ENCODE measurements at places on chromosomes 3 and 15.

GRCh38 chr3:139572847-139573672 lies 33.5 kb upstream of the RBP1 start:
- DNase-seq: no peak

DNA sequence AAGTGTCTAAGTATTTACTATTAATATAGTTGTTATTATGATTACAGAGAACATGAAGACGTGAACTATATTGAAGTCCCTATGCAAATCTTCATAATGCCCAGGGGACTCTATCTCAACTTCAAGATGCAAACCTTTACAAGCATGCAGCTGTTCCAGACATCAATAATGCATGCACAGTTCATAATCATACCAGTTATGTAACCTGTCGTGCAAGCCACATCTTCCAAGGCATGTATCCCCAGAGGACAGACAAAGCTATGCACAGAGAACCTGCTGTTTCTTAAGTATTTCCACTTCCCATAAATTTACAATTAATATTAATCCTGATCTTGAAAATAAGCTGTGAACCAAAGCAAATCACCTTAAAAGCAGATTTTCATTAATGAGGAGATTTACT lies 534.1 kb downstream of the TUSC7 start:
- DNase-seq: no peak

DNA sequence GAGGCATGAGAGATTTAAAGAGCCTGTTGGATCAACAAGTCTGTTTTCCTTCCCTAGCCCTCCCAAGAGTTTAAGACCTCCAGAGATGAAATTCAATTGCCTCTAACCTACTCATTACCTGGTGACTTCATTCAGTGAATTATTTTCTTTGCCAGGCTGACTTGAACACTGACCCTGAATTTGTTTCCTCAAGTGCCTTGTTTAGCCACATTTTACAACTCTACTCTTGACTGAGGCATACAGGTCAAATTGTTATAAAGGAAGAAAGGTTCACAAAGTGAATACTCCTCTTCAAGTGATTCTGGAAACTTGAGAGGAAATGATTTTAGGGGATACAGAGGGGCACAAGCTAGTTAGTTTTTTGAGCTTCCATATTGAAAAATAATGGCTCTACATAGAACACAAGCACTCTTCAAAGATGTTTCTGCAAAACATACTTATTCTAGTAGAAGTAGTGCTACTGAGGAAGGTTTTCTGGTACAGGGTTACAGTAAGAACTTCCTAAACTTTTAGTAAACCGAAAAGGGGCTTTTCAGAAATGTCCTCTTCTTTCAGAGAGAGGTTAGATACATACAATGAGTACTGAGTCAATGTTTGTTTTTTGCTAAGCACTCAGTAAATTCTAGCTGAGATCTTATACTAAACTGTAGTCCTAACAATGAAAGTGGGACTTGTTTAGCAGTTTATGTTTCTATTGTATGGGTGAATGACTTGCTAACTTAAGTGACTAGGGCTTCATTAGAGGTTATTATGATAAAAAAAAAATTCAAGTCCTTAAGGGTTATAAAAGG lies 137.4 kb upstream of the SATB1 start:
- no peak for DNase-seq

DNA sequence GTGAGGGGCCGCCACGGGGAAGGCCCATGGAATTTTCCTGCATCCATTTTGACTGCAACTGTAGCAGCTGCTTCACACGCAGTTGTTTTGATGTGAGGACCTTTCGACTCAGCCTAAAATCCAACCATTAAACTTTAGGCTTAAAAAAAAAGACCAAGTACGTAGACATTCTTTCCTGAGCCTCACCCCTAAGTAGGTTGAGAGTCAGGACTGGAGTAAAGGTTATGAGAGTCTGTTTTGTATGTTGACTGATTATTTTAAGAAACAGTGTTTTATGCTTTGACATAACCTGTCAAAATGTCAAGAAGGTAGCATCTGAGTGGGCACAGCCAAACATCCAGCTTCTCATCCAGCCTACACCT lies 45.7 kb upstream of the AMOTL2 start:
- no peak for DNase-seq

DNA sequence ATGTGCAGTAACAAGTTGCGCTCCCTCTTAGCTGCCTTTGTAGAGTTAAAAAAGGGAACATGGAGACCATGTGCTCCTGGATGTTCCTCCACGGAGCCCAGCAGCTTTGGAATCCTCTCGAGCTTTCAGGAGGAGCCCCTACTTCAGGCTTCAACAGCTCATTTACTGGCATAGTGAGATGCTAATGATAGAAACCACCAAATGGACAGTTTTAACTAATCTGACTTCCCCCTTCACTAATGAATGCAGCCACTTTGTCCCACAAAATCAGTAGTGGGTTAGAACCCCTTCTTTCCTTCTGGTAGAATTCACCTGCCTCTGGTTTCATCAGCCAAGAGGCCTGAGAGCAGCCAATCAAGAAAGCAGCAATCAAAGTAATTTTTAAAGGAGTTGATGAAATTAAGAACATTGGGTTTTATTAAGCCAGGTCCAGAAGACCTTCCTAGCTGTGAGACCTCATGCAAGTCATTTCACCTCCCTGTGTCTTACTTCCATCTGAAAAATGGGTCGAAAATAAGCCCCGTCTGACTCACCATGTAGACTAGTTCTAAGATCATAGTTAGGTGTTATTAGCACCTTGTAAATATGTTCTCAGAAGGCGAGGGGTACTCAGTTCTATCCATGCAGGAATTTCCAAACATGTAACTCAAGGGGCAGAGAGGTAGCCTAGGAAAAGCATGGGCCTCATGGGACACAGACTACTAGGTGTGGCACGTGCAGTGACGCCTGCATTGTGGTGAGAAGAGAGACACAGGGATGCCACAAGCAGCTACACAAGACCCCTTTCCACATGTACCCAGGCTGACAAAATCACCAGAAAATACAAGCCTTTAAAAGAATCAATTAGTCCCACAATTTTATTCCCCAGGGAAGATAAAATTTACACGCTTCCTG lies 179.7 kb upstream of the LPP start:
- DNase-seq: no peak

DNA sequence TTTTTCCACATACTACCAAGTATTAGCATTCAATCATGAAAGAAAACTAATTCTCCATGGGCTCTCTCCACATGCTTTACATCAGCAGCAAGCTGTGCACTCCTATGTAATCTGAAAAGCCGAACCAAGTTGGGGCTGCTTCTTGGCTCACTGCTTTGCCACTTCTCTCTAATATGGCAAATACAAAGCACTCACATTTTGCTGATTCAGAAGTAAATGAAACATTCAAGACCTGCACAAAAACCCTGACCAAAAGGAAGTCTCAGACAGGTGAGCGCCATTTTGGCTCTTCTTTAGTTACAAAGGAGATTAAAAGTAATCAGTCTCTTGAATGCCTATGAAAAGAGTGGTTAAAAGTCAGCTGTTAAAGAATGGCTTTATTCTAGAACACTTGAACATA lies 915.2 kb downstream of the FHIT start:
- no peak for DNase-seq

- no peak for DNase-seq
Observed at GRCh38 chr3:4845882-4846281, 133.4 kb upstream of the BHLHE40 start.

GRCh38 chr3:184808021-184808420 lies 3.9 kb upstream of the VPS8 start:
- no peak for DNase-seq

DNA sequence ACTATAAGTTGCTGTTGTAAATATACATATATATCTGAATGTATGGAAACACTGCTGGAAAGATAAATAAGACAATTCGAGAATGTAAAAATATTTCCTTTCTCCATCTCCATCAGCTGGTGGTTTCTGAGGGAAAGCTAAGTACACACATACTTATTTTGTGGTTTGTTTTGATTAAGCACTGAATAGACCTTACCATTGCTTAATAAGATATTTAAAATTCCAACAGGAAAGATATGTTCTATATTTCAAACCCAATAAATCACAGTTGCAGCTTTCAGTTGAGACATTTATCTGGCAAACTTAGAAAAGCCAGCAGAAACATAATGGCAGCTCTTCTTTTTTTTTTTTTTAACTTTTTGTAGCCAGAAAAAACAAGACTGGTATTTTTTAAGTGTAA lies 160.4 kb downstream of the VGLL3 start:
- DNase-seq: no peak

- no peak for DNase-seq
Observed at GRCh38 chr3:158713094-158713499, 19.2 kb downstream of the RARRES1 start.

- no peak for DNase-seq
Observed at GRCh38 chr3:168558728-168559411, 463.1 kb upstream of the GOLIM4 start.

GRCh38 chr3:167109746-167110145 lies 270.4 kb downstream of the ZBBX start:
- DNase-seq: no peak

DNA sequence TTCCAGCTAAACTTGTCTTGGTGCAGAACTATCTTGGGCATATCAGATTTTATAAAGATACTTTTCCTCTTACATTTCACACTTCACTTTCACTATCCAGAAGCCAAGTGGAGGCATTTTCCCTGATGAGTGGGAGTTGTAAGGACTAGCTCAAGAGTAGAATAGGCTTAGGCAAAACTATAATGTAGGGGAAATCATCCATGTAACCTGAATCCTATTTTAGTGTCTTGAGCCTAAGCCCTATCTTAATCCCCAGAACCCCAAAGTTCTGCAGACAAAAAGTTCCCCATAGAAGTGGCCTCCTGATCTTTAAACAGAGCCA lies 42.2 kb upstream of the CD47 start:
- DNase-seq: no peak

DNA sequence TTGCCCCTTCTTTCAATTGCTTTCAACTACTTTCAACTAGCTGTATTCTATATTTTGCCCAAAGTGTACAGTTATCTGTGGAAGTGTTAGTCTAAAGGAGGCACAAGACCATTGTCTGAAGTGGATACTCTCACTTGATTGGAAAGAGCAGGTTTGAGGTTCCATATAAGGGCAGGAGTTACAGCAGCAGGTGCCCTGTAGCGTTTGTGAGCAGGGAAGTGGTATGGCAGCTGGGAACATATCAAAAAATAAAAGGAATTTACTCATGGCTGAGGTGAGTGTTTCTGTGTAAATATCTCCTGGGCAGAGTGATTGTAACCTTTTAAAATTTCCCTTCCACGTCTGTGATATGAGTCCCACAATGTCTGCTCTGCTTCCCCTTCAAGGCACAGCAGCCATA lies 38.5 kb upstream of the DNAJC13 start:
- DNase-seq: no peak

Data from head of caudate nucleus (tissue), 42 donors.